GM12864 (cell line): ENCODE measurements at places on chromosomes 1 and 21.

GRCh38 chr1:7248549-7249199 lies 463.4 kb downstream of the CAMTA1 start:
- no peak for DNase-seq

GRCh38 chr1:223670458-223671159 lies 5.1 kb upstream of the CAPN8 start:
- DNase-seq = no peak

DNA sequence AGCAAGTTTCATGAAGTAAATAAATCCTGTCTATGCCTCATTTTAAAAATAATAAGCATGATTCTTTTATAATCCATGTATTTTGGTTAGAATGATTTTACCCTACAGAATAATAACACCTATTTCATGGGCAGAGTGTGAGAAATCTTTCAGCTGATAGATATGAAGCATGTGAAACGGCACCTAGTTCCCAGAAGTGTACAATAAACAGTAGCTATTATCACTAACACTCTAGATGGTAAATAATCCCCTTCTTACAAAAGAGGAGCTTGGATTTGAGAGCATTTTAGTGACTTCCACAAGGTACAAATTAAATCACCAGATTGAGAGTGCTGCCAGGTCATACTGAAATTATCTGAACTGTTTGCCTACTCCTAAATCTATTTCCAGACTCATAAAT lies 95.3 kb upstream of the NRIP1 start:
- DNase-seq = no peak

DNA sequence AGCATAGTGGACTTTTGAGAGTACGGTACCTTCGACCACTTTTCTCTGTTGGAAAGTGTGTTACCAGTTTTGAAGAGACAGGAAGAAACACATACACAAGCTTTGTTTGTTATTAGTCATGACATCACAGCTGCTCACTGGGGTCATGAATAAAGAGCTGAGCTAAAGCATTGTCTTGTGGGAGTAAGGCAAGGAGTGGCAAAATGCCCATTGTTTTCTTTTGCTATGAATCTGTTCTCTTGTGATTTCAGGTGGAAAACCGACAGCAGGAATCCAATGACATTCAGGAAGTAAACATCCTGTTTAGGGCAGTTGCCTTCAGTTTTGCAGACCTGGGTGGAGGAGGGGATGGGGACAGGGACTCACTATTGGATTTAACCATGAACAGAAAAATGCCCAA lies 66.2 kb downstream of the RGL1 start:
- DNase-seq = no peak

GRCh38 chr1:52862666-52863458 lies 20.3 kb downstream of the ZYG11A start:
- DNase-seq = no peak

- DNase-seq = no peak
Observed at GRCh38 chr1:31753707-31754349, 10.3 kb downstream of the ADGRB2 start.

GRCh38 chr1:204928671-204929486 lies 58.2 kb downstream of the NFASC start:
- DNase-seq = no peak
